Omental fat pad (tissue), 4 donors: ENCODE measurements at places on chromosomes 1 and 21.

- no peak for DNase-seq
Measured at GRCh38 chr1:214896921-214897320, 185.6 kb upstream of the KCNK2 start.

GRCh38 chr1:198068285-198068684 is 88.5 kb upstream of the NEK7 start:
- DNase-seq: no peak

GRCh38 chr21:44701023-44701400 is 4.0 kb downstream of the KRTAP10-12 start:
- no peak for DNase-seq

DNA sequence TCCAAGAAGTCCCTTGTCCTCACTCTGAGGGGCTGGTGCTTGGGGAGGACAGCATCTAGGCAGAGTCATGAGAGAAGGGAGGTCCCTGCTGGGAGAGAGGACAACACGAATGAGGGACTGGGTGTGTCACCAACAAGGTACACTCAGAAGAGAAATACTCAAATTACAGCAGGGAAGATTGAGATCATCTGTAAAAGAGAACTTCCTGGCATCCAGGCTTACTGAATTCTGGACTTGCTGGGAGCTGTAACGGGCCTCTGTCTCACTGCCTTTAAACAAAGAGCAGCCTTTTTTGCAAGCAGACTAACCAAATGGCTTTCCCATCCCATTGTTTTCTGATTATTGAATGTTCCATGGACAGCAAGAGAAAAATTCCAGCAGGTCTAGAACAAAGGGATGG is 195.7 kb upstream of the RAB4A start:
- no peak for DNase-seq

GRCh38 chr1:202202500-202203168 is 9.0 kb downstream of the LGR6 start:
- DNase-seq: no peak

GRCh38 chr1:39474810-39475209 is 16.6 kb upstream of the BMP8A start:
- DNase-seq: no peak

DNA sequence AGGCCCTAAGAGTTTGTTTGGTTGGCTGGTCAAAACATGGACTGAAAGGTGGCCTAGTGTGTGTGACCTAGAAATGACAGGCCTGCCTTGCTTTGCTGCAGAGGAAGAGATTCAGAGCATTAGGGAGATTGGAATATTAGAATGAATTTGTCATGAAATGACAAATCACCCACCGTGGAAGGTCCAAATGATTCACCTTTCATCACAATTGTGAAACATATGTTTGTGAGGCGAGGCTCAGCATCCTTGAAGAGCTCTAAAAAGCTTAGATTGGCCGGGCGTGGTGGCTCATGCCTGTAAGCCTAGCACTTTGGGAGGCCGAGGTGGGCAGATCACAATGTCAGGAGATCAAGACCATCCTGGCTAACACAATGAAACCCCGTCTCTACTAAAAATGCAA is 5.5 kb downstream of the LCE1B start:
- no peak for DNase-seq

DNA sequence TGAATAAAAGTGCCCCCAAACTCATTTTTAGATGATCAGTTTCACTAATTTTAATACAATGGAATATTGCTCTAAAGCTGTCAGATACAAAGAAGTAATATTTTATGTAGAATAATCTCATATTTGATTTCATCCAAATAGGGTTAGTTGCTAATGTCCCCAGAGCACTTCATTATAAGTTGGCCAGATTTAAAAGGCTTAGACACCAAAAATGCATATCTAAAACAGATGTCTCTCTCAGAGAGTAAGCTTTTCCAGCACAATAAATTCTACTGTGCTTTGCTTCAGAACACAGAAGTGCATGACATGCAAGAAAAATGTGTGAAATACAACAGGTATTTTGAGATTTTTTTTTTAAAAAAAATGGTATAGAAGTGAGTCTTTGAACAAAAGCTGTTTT is 194.2 kb downstream of the LRRIQ3 start:
- no peak for DNase-seq

- DNase-seq: no peak
Measured at GRCh38 chr1:196181594-196181878, 426.7 kb downstream of the KCNT2 start.

DNA sequence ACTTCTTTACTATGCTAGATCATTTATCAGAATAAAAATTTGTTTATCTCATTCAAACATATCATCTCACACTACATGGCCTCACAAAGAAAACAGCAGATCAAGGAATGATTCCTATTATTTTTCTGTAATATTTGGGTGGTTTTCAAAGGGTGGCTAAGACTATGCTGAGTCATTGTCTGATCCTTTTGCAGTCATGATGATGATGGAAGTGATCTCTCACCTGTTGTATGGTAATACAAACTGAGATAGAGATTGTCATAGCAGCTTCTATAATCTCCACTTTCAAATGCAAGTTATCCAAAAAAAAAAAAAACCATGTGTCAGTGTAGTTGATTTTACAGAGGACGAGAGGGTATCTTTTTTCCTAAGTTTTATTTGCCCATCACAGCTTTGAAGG is 37.2 kb upstream of the GBP5 start:
- no peak for DNase-seq

GRCh38 chr1:221522529-221522940 is 219.4 kb downstream of the DUSP10 start:
- DNase-seq: no peak
